ENCODE measurements at places on chromosomes 5 and 9.

DNA sequence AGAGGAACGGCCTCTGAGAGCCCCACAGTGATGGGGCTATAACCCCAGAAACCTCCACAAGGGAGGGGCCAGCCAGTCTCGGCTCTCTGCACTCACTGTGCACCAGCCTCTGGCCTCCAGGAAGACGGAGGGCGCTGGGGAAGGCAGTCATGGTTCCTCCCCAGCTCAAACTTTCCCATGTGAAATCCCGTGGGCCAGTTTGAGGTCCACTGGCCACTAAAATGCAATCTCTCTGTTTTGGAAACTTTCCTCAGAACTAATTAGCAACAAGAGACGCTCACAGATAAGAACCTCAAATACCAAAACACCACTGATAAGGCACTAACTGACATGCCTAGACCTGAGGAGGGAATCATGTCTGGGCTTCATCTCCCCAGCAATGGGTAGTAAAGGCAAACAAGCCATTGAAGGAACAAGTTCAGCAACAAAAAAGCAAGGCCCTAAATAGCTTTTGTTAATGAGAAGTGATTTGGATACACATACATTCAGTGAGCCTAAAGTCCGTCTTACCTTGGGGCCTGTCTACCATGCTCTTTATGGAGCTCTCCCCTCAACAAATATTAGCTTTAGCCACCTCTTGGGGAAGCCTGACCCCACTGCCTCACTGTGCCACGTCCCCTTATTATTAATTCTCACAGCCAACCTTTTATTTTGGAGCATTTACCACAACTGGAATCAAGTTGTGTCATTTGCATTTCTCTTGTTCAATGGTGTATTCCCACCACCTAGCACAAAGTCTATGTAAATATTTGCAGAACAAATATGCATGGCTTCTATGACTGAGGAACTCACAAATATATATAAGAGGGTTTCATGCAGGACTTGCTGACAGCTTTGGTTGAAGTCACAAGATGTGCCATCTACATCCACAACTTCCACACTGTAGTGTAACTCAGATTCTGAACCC is 56.1 kb upstream of the GLRX start:
- no peak for DNase-seq

DNA sequence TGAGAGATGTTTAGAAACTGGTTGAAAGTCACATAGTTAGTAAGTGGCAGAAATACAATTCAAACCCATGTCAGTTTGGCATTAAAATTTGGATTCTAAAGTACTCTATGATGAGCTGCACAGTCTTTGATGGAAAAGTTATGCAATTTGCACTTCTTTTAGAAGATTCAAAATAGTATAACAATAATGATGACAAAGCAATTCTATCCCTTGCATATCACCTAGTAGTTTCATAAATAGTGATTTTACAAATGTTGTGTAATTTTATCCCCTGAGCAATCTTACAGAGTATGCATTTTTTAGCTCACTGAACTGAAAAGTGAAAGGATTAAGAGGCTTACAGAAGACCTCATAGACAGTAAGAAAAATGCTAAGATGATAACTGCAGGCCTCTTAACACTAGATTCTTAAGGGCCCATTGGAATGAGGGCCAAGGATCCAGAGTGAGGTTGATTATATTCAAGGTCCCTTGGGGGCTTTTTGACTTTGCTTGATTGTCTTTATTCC is 3.7 kb downstream of the C5orf46 start:
- DNase-seq: no peak

DNA sequence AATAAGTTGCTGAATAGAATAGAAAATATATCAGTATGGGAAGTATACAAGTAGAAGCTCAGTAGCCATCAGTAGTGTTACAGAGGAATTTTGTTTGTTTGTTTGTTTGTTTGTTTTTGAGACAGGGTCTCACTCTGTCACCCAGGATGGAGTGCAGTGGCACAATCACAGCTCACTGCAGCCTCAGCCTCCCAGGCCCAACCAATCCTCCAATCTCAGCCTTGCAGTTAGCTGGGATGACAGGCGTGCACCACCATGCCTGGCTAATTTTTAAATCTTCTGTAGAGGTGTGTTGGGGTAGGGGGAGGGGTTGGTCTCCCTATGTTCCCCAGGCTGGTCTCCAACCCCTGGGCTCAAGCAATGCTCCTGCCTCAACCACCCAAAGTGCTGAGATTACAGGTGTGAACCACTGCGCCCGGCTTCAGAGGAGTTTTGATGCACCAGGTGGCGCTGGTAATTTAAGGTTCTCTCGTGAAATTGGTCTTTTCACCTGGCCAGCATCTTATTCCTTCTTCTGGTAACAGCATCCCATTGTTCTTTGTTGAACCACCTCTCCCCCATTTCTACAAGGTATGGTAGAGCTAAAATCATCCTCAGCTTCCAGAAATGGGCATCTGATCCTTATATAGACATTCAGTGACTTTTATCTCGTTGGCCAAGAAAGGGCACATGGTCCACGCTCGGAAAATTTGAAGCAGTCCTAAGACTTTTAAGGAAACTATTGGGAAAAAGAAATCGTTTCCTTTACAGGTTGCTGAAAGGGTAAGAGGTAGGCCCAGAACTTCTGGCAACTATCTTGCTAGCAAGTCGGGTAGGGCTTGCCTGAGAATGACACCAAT is 157.1 kb downstream of the ARRDC3 start:
- no peak for DNase-seq

GRCh38 chr9:79572608-79573411 is 1.0 kb downstream of the TLE4 start:
- DNase-seq: no peak

- peak; percentile 21 for DNase-seq
These were observed 1.6 kb upstream of the GADD45G start for GRCh38 chr9:89602978-89603766.

DNA sequence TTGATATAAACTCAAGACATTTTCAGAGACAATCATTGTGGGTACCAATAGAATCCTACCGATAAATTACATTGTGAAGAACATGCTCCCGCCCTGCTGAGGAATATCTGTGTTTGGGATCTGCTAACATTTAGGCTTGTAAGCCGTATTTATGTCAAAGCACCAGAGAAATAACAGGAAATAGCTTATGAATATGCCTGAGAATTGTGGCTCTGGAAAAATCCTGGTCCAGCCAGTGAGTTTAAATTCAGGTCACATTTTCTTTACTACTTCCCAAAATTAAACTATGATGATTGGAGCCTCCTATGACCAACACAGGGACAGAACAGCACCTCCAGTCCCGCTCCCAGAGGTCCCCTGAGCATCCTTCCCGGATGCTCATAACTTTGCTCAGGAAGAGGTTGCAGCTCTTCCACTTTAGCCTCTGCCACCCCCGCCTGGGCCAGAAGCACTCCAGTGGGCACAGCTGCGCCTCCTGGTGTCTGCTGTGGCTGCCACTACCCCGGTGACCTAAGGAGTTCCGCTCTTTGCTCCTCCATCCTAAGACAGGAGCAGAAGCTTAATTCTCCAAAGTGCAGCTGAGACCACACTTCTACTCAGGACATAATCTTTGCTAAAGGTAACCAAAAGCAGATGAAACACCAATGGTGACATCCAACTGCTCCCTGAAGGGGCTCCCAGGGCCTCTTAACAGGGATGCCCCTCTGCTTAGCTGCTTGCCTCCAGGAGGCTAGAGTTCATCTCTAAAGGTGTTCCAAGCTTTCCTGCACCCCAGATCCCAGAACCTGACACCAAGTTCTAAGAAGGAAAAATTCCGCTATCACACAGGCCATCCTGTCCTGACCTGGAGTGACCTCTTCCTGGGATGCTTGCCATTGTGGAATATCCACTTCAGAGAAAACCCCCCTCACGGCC is 58.8 kb downstream of the SLC1A1 start:
- DNase-seq: no peak

GRCh38 chr5:69238760-69239251 is 4.1 kb downstream of the CDK7 start:
- DNase-seq: peak; percentile 40

DNA sequence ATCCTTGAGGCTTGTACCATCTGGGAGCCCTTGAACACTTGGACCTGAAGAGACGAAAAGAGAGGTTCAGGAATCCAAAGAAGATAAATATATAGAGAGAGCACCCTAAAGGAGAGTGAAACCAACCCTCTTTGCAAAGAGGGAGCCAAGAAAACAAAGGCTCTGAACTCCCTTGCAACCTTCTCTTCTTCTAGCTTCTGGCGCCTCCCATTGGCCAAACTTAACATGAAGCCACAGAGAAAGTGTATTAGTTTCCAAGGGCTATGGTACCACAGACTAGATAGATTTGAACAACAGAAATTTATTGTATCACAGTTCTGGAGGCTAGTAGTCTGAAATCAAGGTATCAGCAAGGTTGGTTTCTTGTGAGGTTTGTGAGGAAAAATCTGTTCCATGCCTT is 175.1 kb downstream of the HCN1 start:
- DNase-seq: no peak

DNA sequence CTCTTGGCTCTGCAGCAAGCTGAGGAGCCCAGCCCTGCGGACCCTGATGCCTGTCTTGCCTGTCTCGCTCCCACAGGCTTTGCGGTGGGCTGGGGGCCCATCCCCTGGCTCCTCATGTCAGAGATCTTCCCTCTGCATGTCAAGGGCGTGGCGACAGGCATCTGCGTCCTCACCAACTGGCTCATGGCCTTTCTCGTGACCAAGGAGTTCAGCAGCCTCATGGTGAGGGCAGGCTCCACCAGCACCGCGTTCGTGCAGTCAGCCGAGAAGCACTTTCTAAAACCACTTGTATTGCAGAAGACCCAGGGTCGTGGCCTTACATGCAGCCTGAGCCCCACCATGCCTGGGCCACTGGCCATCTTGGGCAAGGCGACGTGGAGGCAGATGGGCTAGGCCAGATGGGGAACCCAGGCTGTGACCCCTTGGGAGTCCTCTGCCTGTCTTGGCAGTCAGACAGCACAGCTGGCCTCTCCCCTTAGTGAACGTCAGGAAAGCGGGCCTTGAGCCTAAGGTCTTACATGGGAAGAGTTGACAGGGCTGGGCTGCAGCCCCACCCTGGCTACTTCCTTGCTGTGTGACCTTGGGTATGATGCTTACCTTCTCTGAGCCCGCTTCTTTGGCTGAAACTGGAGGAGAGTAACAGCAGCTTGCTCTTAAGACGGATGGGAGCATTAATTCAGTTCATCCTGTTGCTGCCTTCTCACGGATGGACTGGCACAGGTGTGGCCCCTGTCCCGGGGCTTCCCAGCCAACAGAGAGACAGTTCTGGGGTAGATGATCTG is 8.6 kb downstream of the SLC2A8 start:
- DNase-seq: no peak

GRCh38 chr9:13534006-13534405 is 254.5 kb upstream of the MPDZ start:
- DNase-seq: no peak

All from AG09309 (cell line).